H1 (cell line): ENCODE measurements at places on chromosomes 16 and 17. TPM values are rescaled to one million over a fixed set of nuclear protein-coding genes. Genes with fewer than 3 reads are reported as not detected.

The OR1F1 gene
- total RNA-seq = 0.48 and 0.52 TPM in 2 replicates

The KRT12 gene
- not detected in 2 replicates for total RNA-seq

The MMP28 gene
- not detected in 2 replicates for total RNA-seq

The DPEP1 gene
- total RNA-seq = 2.5 and 3.1 TPM in 2 replicates

The CORO6 gene
- 2.1 and 2.5 TPM in 2 replicates for total RNA-seq

The ACSM2B gene
- total RNA-seq = not detected in 2 replicates

The GLP2R gene
- total RNA-seq = not detected in 2 replicates

The SDR42E1 gene
- total RNA-seq = not detected in 2 replicates

The LITAFD gene
- not detected in 2 replicates for total RNA-seq

The AURKB gene
- 154 and 160 TPM in 2 replicates for total RNA-seq

The KDM6B gene
- 3.4 and 3.7 TPM in 2 replicates for total RNA-seq

The TBC1D3G gene
- not detected in 2 replicates for total RNA-seq

The PIRT gene
- not detected in 2 replicates for total RNA-seq
